ENCODE measurements at places on chromosomes 3 and 15.

DNA sequence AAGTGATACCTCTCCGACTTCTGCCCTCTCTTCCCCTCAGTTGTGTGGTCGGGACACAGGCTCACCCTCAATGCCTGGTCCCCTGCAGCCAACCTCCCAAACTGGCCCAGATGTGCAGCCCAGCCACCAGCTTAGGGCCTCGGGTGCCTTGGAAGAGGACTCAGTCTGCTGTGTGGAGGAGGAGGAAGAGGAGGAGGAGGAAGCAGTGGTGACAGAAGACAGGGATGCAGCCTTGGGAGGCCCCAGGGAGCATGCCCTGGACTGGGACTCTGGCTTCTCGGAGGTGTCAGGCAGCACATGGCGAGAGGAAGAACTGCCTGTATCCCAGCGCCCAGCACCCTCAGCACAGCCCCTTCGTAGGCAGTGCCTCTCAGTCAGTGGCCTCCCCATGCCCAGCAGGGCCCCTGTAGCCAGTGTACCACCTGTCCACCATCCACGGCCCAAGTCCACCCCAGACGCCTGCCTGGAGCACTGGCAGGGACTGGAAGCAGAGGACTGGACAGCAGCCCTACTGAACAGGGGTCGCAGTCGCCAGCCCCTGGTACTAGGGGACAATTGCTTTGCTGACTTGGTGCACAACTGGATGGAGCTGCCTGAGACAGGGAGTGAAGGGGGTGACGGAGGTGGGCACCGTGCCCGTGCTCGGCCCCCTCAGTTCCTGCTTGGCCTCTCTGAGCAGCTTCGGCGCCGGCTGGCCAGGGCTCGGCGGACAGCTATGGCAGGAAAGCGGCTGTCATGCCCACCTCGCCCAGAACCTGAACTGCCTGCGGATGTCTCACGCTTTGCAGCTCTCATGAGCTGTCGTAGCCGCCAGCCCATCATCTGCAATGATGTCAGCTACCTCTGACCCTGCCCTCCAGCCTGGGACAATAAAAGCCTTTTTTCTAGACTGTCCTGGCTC is 1.3 kb downstream of the INKA1 start:
- DNase-seq, result no peak

DNA sequence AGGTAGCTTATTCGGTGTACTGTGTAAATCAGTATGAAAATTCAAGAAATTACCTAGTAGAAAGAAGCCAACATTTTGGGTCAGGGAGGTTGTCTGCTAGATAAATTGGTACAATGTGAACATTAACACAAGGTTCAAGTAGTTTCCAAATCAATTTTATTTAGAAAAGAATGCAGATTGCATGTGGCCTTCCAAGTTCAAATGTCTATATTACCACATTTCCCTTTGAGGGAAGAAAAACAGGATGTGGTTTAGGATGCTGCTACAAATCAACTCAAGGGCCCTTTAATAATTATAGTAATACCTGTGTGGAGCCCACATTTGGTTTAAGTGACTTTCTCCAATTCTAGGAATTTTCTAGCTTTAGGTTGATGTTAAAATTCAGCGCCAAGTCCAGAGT is 57.5 kb downstream of the CADPS start:
- no peak for DNase-seq

- no peak for DNase-seq
Measured at GRCh38 chr3:46873521-46873920, 4.0 kb upstream of the PTH1R start.

GRCh38 chr15:70251246-70251990 is 153.7 kb upstream of the TLE3 start:
- DNase-seq, result no peak

DNA sequence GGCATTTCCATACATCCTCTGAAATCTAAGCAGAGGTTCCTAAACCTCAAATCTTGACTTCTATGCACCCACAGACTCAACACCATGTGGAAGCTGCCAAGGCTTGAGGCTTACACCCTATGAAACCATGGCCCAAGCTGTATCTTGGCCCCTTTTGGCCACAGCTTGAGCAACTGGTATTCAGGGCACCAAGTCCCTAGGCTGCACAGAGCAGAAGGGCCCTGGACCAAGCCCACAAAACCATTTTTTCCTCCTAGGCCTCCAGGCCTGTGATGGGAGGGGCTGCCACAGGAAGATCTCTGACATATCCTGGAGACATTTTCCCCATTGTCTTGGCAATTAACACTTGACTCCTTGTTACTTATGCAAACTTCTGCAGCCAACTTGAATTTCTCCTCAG is 54.4 kb upstream of the IL12A start:
- no peak for DNase-seq

- DNase-seq, result no peak
Measured at GRCh38 chr15:76566276-76566675, 229.7 kb downstream of the ISL2 start.

DNA sequence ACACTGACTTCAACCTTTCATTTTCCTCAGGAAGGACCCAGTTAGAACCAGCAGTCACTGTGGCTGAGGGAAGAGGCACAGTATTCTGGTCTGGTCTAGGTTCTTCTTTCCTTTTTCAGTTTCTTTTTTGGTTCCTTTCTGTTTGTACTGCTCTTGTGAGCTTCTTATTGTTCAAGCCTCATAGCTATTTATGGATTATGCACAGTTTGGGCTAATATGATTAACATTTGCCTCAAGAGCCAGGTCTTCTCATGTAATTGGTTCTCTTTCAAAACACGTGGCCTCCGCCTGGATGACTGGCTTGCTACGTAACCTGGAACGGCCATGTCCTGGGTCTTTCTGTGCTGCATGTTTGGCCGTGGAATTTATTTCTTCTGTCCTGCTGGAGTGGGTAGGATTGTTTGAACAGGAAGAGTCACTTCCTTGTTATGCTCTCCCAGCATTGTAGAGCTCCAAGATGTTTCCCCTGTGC is 43.3 kb downstream of the RBMS3 start:
- DNase-seq, result no peak

GRCh38 chr3:30476368-30477084 is 129.9 kb upstream of the TGFBR2 start:
- no peak for DNase-seq

DNA sequence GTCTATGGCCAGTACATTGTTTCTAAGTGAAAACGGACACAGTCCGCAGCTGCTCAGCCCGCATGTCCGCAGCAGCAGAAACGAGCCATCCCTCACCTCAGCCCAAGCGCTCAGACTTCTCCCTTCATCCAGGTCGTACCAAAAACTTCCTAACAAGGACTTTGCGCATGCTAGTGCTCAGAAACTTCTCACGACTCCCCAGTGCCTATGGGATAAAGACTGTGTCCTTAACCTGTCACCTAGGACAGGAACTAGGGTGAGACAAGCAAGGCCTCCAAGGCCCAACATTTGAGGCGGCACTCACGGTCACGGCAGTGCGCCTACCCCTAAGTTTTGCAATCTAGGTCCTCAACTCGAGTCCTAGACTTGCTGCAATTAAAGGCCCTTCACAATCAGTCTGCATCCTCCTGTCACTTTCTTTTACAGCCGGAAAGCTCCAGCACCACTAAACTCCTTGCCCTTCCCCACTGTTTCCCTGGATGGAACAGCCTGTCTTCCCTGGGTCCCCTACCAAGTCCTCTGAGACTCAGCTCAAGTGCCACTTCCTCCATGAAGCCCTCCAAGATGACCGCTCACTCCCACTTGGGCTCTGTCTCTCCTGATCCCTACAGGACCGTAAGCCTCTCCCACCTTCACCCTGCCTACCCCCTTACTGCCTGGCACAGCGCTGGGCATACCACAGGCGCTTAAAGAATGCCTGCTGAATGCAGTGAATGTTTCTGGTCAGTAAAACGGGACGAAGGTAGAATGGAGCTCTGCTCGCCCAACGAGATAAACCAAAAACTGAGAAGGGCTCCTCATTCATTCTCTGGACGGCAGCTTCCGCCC is 1.2 kb downstream of the CLN6 start:
- no peak for DNase-seq

DNA sequence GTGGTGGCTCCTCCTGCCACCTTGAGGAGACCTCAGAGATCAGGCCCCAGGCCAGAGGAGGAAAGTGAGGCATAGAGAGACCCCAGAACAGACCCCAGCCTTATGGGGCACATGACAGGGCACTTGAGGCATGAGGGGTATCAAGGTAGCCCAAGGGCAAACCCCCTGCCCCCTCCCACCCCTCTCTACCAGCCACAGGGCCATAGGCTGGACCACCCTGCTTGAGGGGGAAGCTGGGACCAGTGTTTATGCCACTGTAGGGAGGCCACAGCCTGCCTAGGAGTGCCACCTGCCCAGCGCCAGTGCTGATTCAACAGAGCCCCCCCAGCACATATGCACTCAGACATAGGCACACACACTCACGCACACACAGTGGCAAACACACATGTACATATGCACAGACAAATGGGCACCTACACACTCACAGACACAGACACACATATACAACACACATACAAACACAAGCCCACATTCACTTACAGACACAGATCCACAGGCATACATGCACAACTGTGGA is 10.3 kb downstream of the MYL3 start:
- DNase-seq, result no peak

Data from progenitor cell of endocrine pancreas (in vitro differentiated cells).